ENCODE measurements at places on chromosomes 11 and 22.

- DNase-seq = no peak
These were observed 1299.3 kb downstream of the TBC1D22A start for GRCh38 chr22:48061726-48062125.

DNA sequence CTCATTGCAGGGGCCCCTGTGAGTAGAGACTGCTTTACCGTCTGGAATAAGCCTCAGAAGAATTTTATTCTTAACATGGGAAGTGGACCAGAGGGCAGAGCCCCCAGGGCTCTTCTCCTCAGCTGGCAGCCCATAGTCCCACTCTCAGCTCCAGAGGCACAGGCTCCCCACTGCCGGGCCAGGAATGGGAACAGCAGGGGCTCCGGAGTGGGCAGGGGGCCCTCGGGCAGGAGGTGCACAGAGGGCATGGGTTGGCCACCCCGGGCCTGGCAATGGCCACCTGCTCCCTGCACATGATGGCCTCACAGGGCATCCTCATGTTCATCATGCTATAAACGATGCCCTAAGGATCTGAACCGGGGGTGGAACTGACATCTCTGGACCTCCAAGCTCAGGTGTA, 1469.7 kb downstream of the BRD1 start:
- no peak for DNase-seq

GRCh38 chr11:64765291-64765850, 5.6 kb upstream of the PYGM start:
- DNase-seq = peak; percentile 7

GRCh38 chr11:65791719-65792213, 4.9 kb downstream of the OVOL1 start:
- peak; percentile 84 for DNase-seq

DNA sequence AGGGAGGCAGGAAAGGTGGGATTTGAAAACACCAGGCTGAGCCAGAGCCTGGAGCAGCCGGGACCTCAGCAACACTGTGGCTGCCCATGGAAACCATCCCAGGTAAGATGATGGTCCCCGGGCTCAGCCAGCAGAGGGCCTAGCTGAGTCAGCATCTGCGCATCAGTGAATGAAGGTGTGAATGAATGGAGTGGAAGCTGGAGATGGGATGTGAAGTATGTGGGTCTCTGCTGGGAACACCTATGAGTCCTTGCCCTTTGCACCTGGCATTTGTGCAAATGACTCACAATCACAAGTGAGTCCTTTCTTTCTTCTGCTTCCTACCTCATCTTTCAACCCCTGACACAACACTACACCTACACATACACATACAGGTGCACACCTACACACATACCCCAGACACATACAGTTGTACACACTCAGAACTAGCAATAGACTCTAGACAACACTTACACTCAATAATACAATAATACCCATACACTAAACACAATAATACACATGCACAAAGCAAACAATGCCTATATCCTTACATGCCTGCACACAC, 62.8 kb upstream of the PRDM11 start:
- no peak for DNase-seq

- no peak for DNase-seq
These were observed 3.9 kb upstream of the IL17REL start for GRCh38 chr22:50016308-50016987.

- peak; percentile 93 for DNase-seq
These were observed 7.6 kb upstream of the KCTD17 start for GRCh38 chr22:37043828-37044538.

GRCh38 chr11:111918390-111919256, at the start of gene C11orf52:
Gene C11orf52 (plus strand): TSS chr11:111918913. CDS start chr11:111918973, 60 bp downstream.
- no peak for DNase-seq

- DNase-seq = no peak
These were observed 23.2 kb downstream of the SMIM38 start for GRCh38 chr11:69178819-69179482.

DNA sequence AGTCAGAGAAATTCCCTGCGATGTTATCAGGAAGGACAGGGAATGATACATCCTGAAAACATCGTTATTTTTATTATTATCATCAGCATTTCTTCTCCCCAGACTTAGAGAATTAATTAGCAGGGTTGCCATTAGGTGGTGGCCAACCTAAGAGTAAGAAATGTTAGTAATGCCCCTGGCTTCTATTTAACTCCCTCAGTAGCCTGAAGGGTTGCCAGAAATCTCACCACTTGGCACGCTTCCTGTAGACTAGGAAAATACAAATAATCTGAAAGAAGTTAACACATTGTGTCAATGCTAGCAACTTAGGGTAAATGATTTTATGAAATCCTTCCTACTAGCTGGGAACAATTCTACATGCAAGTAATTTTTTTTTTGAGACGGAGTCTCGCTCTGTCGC, 45.5 kb downstream of the ENDOD1 start:
- no peak for DNase-seq

- DNase-seq = no peak
These were observed 6.0 kb upstream of the CARD10 start for GRCh38 chr22:37525073-37525745.

DNA sequence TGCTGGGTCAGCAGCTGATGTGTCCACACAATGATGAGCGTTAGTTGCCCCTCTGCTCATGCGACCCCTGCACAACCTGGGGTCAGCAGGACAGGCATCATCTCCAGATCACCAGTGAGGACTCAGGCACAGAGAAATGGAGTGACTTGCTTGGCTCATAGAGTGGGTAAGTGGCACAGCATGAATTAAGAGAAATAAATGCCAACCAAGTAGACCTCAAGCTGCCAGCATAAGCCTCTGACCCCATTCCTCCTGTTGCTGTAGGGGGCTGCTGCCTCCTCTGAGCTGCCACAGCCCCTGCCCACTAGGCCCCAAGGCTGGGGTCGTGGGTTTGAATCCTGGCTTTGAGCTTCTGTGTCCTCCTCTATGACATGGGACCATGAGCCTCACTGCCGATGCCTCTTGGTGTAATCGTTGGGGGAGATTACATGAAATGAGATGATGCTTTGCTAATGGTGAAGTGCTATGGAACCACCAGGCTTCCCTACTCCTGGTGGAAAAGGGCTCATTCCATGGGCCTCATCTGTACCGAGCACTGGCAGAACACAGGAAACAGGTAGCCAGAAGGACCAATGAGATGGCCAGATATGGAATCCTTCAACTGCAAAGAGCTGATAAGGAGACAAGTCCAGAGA, 33.6 kb downstream of the LRRC32 start:
- no peak for DNase-seq

DNA sequence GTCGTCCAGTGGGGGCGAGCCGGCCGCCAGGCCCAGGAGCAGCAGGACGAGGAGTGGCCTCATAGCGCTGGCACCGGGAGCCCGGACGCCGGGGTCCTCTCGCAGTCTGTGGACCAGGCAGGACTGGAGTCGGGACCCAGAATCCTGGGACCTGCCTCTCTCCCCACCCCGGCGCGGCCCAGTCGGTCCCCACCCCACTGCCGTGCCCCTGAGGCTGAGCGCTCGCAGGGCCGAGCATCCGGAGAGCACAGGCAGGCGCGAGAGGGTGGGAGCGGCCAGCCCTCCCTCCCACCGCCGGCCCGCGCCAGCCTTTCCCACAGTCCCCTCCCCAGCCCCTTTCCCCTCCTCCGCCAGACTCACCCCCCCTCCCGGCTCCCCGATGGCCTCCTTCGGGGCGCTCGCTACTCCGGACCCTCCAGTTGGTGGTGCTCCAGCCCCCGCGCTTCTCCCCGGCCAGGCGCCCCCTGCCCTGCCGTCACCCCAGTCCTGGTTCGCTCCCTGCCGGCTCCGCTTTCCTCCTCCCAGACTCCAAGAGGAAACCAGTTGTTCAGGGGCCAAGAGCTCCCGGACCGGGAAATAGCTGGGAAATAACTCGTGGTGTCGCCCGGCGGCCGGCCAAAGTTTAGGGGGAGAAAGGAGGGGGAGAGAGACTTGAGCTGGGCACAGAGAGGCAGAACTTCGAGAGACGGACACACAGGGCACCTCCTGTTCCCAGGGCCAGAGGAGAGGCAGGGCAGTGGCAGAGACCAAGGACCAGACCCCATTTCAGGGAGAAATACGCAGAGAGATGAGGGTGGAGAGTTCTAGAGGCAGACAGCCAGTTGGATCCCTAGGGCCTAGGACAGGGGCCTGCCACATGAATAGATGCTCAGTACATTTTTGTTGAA, at the start of gene C1QTNF5:
TSS of gene C1QTNF5 (minus strand) at position 549 of the 887 bp plus-strand sequence. CDS start at position 63, 486 bp downstream.
- no peak for DNase-seq

- DNase-seq = no peak
These were observed 33.5 kb upstream of the RASL10A start for GRCh38 chr22:29348956-29349355.

DNA sequence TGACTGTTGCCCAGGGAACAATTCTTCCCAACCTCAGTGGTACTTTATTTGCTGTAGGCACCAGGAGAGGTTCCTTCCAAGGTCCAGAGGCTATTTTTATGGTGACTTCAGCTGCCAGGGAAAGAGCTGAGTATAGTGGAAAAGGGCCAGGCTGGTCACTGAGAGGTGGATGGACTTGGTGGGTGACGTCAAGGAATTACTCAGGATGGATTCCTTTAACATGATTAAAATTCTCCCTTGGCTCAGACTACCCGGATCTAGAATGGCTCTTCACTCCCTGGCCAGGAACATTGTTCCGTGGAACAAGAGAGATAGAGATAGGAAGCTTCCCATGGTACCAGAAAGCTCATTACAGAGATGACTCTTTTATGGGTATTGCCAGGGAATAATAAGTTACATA, 8.7 kb upstream of the CALCA start:
- no peak for DNase-seq

- no peak for DNase-seq
These were observed 1786.5 kb upstream of the RAG2 start for GRCh38 chr11:38384568-38384967.

DNA sequence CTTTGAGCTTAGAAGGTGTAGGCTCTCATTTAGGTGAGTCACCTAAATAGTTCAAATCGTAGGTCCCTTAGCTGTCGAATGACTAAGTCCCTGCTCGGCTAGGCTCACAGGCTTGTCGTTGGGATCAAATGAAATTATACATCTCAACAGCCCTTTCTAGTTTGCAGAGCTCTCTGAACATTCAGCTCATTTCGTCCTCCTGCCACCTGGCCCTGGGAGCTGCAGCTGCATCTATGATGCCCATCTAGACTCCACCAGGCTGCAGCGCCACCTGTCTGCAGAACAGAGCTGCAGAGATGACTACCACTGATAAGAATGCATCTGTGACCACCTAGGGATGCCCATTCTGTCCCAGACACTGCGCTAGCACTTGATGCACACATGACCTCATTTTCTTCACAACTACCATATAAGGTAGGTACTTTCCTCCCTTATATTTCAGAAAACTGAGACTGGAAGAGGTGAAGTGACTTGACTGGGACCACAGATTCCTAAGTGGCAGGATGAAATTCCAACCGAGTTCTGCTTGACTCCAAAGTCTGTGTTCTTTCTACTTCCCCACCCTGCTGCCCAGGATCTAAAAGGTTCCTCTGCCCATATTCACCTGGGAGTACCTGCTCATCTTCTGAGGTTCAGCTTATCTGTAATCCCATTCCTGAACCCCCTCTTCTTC, 141.1 kb upstream of the NARS2 start:
- peak; percentile 59 for DNase-seq

- no peak for DNase-seq
These were observed 8.4 kb downstream of the LRRC74B start for GRCh38 chr22:21054046-21054713.

GRCh38 chr11:88193278-88193677, 18.0 kb upstream of the RAB38 start:
- DNase-seq = no peak

GRCh38 chr11:19374151-19374569, 133.4 kb upstream of the E2F8 start:
- DNase-seq = no peak

DNA sequence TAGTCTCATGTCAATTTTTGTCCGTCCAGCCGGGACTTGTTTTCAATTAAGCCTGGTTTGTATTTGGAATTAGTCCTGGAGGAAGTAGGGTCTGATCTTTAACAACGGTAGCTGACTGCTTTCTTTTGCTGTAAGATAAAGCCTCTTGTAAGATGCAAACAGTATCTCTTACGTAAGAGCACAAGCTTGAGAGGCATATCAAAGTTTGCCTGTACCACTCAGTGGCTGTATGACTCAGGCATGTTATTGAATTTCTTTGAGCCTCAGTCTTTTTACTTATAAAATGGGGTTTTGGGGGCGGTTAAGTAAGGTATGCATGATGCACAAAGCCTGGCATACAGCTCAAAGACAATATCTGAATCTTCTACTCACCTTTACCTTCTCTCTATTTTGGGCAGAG, 198.4 kb upstream of the NARS2 start:
- no peak for DNase-seq

DNA sequence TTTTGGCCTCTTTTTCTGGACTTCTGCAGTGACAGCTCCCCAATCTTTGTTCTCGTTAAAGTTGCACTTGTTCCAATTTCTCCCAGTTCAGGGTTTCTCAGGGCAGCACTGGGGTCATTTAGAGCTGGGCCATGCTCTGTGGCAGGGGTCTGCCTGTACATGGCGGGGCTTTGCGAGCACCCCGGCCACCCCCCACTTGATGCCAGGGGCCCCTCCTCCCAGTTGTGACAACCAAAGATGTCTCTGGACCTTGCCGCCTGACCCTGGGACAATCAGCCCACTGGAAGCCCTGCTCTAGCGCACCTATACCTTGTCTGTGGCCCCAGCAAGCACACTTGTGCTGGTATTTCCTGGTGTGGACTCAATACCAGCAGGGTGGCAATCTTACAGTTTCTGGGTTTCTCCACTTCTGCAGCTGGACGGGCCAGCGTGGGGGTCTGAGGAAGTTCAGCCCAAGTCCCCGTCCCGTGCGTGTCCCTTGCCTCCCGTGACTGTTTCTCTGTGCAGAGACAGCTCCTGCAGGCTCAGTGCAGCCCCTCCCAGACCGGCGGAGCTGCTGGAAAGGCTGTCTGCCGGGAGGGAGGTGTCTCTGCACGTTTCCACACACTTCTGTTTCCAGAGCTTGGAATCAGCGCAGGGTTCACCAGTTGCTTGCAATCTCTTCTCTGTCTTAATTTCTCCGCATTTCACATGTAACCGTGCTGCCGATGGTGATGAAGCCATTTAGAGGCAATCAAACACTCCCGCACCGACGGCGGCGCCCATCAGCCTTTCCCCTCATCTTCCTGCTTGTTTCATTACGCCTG, 1328.9 kb downstream of the BRD1 start:
- DNase-seq = no peak

- no peak for DNase-seq
These were observed 312.3 kb downstream of the MN1 start for GRCh38 chr22:27489178-27489675.

GRCh38 chr11:1919391-1920127, at the start of gene TNNT3:
Gene TNNT3 (plus strand): TSS chr11:1919703. CDS start chr11:1922875, 3,172 bp downstream.
- peak; percentile 53 for DNase-seq

DNA sequence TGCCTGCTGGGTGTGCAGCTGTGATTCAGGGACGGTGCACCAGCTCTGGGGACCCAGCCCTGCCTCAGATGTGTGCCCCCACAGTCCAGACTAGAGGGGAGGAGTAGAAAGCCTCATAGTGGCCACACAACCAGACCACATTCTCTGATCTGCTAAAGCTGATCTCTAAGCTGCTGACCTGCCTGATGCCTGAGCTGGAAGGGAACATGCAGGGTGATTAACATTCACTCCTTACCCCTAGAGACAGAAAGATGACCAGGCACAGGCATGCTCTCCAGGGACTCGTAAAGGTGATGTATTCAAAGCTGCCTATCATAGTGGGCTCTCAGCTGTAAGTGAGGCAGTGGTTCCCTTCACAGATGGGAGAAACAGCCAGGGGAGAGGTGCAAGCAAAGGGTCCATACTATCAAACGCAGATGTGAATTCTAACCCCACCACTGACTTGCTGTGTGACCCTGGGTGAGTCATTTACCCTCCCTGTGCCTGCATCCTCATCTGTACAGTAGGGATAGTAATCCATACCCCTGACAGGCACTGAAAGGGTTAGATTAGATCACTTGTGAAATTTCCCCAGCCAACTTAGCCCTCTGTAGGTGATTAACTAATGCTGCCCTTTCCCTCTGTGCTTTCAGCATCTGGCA, 29.0 kb upstream of the LRRC32 start:
- no peak for DNase-seq
